ENCODE measurements at places on chromosomes 13 and 19.
A peak's percentile ranks its signal among the peaks of the same experiment; 100 is the strongest.

DNA sequence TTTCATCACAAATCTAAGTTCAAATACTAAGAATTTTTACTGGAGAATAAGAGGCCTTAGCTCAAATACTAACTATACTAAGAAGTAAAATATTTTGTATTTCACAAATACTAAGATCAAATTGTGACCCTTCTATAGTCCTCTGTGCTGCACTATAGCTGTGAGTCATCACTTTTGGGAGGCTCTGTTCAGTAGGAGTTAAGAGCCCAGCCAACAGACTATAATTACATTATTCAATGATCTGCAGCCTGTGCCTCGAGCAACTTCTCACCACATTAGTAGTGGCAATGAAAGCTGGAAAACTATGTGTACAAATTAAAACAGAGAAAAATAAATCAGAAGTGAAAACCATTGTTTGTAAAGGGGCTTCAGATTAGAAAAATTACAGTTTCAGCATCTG, 147.3 kb upstream of the GPC6 start:
- DNase-seq: no peak

- DNase-seq: peak; percentile 78
These were observed 7.6 kb downstream of the EGLN2 start for GRCh38 chr19:40806423-40807146.

- peak; percentile 90 for DNase-seq
These were observed 164.4 kb downstream of the USP12 start for GRCh38 chr13:27007166-27007565.

- no peak for DNase-seq
These were observed 15.2 kb downstream of the ZNF473 start for GRCh38 chr19:50040967-50041366.

DNA sequence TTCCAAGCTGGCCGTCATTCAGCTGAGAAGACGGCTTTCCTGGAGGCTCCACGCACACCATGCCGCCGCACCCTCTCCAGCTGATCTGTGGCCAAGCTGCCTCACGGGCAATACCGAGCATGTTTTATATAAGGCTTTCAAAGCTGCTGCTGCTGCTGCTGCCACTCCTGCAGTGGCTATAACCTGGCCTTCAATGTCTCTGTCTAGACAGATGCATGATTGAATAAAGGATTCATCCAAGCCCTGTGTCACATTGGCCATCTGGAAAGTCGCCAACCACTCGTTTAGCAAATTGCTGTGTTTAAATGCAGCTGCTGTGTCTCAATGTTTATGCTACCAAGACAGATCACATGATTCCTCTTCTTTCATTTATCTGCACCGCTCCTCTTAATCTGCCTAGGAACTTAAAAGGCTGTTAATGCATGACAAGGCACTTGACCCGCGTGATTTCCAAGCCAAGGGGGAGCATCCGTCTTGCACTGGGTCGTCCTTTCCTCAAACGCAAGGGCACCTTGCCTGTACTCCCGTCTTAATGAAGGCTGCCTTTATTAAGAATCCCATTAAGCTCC, 114.3 kb downstream of the TEX26 start:
- DNase-seq: peak; percentile 96

- DNase-seq: no peak
These were observed 170.0 kb downstream of the KDM4B start for GRCh38 chr19:5138606-5139582.

DNA sequence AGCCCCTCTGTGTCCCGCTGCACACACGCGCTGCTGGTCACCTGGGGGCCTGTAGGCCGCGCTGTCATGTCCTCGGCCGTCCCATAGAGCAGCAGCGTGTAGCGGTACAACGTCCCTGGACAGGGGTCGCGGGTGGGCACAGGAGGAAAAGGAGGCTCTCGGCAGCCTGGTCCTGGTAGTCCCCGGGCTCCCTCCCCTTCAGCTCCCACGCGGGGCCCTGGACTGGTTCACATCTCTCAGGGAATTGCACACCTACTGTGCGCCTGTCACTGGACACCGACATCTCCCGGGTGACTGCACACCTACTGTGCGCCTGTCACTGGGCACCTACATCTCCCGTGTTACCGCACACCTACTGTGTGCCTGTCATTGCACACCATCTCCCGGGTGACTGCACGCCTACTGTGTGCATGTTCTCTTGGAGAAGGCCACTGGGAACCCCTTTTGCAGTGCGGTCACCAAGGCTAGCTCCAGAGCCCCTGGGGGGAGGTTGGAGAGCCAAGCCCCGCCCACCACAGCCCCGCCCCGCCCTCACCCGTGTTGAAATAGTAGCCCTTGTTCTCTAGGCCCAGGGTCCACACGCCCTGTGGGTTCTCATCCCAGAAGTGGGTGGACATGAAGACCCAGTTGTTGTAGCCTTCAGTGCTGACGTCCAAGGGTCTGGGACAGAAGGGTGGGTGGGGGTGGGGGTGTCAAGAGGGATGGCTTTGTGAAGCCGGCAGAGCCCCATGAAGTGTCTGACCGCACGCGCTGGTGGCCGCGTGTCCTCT, 3.5 kb upstream of the C19orf25 start:
- DNase-seq: no peak

DNA sequence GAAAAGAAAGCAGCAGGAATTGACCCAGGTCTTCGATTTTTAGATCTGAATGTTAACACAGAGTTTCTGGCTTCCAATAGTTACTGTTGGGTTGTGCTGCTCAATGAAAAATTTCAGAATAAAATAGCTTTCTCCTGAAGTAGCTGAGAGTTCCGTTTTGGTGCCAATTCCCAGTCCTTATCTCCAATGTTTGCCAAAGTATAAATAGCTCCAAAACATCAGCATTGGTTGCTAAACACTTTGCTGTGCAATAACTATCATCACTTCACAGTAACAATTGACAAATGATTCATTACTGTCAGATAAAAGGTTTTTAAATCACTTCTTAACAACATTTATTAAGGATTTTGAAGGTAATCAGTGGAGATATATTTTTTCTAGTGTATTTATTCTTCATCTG, 446.0 kb downstream of the PCDH20 start:
- no peak for DNase-seq

GRCh38 chr13:51246418-51247277, 24.4 kb downstream of the FAM124A start:
- peak; percentile 42 for DNase-seq

GRCh38 chr13:101455863-101456262, 3.4 kb downstream of the ITGBL1 start:
- DNase-seq: no peak

Data from NCI-H1417 (cell line).